ENCODE measurements at places on chromosomes 4 and X.

DNA sequence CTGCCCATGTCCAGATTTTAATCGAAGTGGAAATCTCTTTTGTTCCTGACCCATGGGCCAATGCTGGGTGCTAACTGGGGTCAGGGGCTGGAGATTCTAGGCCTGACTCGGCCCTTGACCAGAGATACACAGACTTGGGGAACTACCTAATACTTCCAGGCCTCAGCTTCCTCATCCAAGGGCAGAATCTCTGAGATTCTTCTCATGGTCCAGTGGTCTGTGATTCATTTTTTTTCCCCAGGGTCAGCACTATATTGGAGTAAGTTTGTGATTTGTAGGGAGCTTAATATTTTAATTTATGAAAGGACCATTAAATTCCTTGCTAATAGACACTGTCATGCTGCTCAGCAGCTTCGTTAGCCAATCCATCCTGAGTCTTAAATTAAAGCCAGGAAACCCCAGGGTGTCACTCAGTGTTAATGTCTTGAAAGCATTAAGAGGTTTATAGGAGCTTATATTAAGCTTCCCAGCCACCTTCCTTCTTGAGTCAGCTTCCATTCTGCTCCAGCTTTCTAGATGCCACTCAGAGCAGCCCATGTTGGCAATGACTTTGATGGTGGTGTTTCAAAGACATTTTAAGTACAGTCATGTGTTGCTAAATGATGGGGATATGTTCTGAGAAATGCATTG is 27.0 kb upstream of the PROM1 start:
- DNase-seq = no peak

DNA sequence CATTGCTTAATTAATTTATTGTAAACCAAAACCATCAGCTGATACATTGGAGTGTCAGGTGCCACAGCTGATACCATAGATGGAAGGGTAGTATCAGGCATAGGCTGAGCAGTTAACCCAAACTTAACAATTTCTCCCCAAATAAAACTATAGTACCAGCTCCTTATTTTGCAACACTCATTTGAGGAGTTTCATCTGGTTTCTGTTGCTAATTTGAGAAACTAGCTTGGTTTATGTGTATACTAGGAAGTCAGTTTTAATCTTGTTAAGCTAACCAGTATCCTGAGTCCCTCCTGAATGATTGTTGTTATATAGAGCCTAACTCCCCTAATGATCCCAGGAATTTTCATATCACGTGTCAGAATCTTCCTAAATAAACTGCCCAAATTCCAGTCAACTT is 12.7 kb downstream of the DCAF16 start:
- DNase-seq = no peak

DNA sequence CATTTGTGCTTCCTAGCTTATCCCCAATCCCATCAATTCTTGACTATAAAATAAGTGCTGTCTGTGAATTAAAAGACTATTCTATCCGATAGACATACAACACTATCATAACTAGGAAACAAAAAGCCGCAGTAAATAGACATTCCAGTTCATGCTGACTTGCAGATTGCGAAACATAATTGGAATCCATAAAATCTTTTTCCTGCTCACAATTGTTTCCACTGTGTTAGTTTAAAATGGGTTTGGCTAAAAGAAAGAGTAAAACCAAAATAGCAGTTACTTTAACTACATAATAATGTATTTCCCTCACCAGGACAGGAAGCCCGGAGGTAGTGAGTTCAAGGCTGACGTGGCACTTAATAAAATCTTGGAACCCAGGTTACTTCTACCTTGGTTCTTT is 17.2 kb downstream of the SMIM31 start:
- no peak for DNase-seq

GRCh38 chr4:189207872-189208271 is 732.8 kb upstream of the FRG1 start:
- DNase-seq = no peak

DNA sequence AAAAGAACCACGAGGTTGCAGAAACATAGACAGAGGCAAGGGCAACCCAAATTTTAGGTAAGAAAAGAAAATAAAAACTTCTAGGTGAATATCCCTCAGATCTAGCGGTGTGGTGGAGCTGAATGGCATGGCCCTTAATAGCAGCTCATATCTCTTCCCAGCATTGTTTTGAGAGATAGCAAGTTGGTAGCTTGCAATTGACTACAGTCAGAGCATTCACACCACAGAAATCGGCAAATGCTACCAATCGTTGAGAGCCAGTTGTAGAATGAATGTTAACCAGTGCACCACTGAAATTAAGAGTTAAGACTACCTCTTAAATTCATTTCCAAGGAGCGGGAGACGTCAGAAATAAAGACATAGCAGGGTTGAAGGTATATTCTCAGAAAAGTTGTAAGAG is 184.0 kb upstream of the KIT start:
- no peak for DNase-seq

GRCh38 chrX:31237189-31237588 is 165.3 kb upstream of the FTHL17 start:
- no peak for DNase-seq

GRCh38 chr4:99625369-99625768 is 32.3 kb downstream of the C4orf54 start:
- DNase-seq = no peak

DNA sequence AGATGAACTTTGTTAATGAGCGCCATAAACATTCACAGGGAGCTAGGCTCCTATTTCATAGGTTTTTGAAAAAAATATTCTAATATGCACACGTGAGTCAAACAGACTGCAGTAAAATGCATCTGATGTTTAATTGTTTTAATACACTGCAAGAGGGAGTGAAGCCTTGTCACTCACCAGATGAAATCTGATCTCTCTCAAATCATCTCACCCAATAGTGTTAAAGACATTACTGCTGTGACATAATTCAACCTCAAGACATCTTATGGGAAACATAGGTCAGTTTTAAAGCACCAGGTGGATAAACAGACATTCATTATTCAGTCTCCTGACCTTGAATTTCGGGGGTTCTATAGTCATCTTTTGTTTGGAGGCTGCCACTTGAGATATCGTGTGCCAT is 148.3 kb downstream of the MAML3 start:
- DNase-seq = no peak

GRCh38 chrX:110992611-110993010 is 103.4 kb upstream of the PAK3 start:
- DNase-seq = no peak

- DNase-seq = no peak
Observed at GRCh38 chr4:128524311-128524710, 236.7 kb upstream of the PGRMC2 start.

- no peak for DNase-seq
Observed at GRCh38 chrX:148412006-148412405, 88.4 kb upstream of the AFF2 start.

DNA sequence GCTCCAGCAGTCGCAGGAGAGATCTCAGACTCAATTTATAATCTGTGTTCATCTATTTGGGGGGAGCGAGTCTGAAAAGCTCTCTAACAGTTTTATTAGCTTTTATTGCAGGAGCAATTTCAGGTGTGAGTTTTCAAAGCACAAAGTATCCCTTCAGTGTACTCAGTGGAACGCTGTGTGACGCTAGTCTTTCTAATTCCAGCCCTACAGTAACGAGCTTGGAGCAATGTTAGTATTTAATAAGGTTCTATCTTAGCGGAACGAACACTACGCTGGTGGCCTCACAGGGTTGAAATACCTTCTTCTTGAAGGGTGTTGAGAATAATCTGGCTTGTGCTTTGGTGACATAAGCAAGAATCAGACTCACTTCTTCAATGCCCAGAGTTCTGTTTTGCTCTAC is 8.4 kb downstream of the HS3ST1 start:
- no peak for DNase-seq

- DNase-seq = no peak
Observed at GRCh38 chr4:145878501-145879435, 59.9 kb downstream of the ZNF827 start.

GRCh38 chrX:50707405-50707804 is 106.6 kb downstream of the SHROOM4 start:
- DNase-seq = no peak

DNA sequence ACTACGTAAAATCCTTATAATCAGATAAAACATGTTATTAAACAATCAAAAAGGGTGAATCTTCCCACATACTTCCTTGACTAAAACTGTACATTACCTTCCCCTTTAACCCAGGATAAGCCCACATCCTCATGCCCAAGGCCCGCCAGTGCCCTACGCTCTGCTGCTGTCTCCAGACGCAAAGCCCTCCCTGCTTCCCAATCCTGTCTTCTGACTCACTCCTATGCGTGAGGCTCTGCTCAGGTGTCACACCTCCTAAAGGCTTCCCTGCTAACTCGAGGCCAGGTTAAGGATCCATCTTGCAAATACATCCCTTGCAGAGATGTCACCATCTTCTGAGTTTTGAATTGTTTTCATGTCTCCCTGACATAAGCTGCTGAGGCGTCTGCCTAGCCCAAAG is 61.6 kb downstream of the STX18 start:
- no peak for DNase-seq

GRCh38 chr4:119039779-119040178 is 95.9 kb upstream of the MYOZ2 start:
- DNase-seq = no peak

- DNase-seq = no peak
Observed at GRCh38 chrX:85590638-85591037, 211.2 kb upstream of the POF1B start.

- no peak for DNase-seq
Observed at GRCh38 chrX:21675931-21676330, 17.8 kb upstream of the KLHL34 start.

- no peak for DNase-seq
Observed at GRCh38 chrX:22366166-22366702, 93.5 kb downstream of the CBLL2 start.

DNA sequence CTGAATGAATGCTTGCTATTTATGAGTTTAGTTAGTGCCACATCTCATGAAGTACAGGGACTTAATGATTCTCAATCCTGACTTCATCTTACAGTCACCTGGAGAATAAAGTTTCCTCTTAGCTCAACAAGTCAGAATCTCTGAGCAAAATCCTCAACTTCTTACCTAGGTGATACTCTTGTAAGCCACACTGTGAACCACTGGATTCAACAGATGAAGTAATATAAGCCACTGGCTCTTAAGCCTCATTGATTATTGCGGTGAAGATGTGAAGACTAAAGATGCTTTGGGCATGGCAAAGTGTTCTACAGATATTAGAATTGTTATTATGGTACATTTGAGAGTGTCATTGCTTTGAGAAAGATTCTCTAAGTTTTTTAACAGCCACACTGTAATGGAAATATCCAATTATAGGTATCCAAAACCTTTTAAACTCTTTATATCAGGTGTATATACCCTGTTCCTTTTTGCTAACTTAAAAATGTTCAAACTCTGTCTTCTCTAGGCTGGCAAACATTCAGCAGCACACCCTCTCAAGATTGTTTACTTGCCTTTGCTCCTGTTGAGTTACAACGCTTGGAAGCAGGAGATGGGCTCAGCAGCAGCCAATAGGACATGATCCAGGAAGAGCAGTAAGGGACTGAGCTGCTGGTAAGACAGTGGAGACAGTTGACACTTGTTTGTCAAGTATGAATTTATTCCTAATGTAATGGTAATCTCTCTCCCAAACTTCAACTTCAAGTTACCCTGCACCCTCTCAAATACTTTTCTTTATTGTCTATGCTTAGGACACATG is 43.4 kb downstream of the TET2 start:
- no peak for DNase-seq

DNA sequence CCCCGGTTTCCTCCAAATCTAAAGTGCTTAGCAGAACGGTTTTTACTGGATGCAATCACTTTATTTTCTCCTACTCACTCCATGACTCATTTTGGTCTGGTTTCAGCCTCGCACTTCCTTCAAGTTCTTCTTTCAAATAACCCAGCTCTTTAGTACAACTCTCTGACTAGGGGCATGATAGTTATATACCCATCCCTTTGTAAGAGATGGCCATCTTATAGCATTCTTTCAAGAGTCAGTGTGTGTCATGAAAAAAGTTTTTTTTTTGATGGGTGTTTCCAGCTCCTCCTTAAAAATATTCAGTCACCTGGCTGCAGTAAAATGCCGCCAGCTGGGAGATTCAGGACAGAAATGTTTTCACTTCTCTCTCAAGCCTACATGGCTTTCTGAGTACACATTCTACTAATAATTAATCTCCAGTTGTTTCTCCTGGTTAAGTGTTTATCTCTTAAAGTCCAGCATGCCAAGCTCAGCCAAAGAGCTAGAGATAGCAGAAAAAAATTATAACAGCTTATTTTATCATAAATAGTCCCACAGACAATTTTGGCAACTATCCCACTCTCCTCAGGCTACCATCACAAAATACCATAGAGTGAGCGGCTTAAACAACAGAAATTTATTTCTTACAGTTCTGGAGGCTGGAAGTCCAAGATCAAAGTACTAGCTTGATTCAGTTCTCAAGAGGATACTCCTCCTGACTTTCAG is 139.3 kb downstream of the GASK1B start:
- no peak for DNase-seq

GRCh38 chrX:144566592-144566991 is 680.7 kb upstream of the SPANXN1 start:
- no peak for DNase-seq

- no peak for DNase-seq
Observed at GRCh38 chrX:29775890-29776289, 439.5 kb upstream of the MAGEB2 start.

GRCh38 chr4:73727685-73728084 is 12.7 kb upstream of the CXCL8 start:
- DNase-seq = no peak

GRCh38 chrX:19855700-19856381 is 31.6 kb downstream of the SH3KBP1 start:
- no peak for DNase-seq

GRCh38 chr4:98745366-98745765 is 87.0 kb upstream of the TSPAN5 start:
- DNase-seq = no peak

DNA sequence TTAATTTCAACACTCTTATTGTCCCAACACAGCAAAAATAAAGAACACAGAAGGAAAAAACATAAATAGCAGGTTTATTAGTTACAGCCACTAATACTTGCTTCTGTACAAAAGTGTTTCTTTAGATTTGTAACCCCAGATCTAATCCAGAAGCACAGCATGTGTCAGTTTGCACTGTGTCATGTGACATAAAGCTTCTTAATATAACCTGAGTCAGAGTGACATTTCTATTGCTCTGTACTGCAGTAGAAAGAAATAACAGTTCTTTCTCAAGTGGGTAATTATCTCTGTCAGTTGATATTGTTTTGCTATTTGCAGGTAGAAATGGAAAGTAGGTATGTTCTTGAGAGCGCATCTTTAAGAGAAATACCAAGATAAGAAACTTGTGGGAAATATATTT is 422.5 kb downstream of the ZIC3 start:
- DNase-seq = no peak

- DNase-seq = no peak
Observed at GRCh38 chr4:125780164-125780563, 465.4 kb downstream of the FAT4 start.

Data from GF-D8 (cell line).